Bronchial smooth muscle cell (primary cell): ENCODE measurements at places on chromosomes 1 and 21. TPM values are rescaled to one million over a fixed set of nuclear protein-coding genes. Genes with fewer than 3 reads are reported as not detected.

The RCOR3 gene
- total RNA-seq, result 14.0 and 17.9 TPM in 2 replicates

The RPS6KA1 gene
- total RNA-seq, result 0.52 and 1.7 TPM in 2 replicates

The ZYG11A gene
- 0.60 and 0.63 TPM in 2 replicates for total RNA-seq

The SMPDL3B gene
- not detected in 2 replicates for total RNA-seq

The SAMD13 gene
- total RNA-seq, result 0.94 and 1.1 TPM in 2 replicates

The KCNQ4 gene
- not detected in 2 replicates for total RNA-seq

The SH2D1B gene
- under 0.01 TPM in 1 of 2 replicates, not detected in the other for total RNA-seq

The TDRD5 gene
- not detected in 2 replicates for total RNA-seq

The ADGRL2 gene
- total RNA-seq, result 60.1 and 81.5 TPM in 2 replicates

The SGIP1 gene
- 20.3 and 55.6 TPM in 2 replicates for total RNA-seq

The GCSAML gene
- total RNA-seq, result not detected in 2 replicates

The MIXL1 gene
- not detected in 2 replicates for total RNA-seq

The ERG gene
- under 0.01 TPM in 2 replicates for total RNA-seq
